ENCODE measurements at places on chromosomes 16 and 17.
A peak's percentile ranks its signal among the peaks of the same experiment; 100 is the strongest.

- DNase-seq, result no peak
Observed at GRCh38 chr17:63071797-63072196, 105.8 kb downstream of the TANC2 start.

DNA sequence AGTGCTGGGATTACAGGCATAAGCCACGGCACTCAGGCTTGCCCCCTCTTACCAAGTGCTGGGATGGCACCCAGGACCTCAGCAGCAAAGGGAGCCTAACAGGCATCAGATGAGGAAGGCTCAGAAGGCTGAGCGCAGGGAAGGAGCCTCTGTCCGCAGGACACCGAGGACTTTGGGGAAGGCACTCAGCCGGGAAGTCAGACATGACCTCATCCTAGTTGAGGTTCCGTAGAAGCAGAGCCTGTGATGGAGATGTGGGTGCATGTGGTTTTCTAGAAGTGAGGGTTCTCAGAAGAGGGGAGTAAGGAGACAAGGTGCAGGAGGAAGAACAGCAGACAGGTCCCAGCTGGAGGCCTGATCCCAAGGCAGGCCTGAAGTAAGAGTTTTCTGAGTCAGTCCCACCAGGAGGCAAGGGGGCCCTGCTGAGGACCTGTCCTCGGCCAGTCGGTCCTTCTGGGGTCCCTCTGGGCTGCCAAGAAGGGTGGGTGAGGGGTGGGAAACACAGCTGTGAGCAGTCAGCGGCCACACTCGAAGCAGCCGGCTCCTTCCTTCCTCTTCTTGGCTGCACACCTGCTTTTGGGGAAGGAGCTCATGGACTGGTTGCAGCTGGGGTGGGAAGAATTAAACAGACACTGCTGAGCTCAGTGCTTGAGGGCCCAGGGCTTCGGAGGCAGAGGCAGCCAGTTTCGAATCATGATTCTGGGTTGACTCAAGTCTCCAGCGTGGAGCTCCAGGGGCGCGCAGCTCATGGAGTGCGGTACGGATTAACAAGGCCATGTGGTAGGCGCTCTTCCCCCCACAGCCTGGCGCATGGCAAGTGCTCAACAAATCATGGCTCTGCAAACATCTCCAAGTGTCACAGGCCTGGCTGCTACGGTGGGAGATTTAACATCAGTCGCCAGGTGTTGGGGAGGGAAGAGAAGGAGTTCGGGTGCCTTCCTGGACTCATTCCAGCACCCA is 38.9 kb upstream of the SNN start:
- no peak for DNase-seq

- no peak for DNase-seq
Observed at GRCh38 chr16:764848-765487, 4.4 kb downstream of the MSLN start.

DNA sequence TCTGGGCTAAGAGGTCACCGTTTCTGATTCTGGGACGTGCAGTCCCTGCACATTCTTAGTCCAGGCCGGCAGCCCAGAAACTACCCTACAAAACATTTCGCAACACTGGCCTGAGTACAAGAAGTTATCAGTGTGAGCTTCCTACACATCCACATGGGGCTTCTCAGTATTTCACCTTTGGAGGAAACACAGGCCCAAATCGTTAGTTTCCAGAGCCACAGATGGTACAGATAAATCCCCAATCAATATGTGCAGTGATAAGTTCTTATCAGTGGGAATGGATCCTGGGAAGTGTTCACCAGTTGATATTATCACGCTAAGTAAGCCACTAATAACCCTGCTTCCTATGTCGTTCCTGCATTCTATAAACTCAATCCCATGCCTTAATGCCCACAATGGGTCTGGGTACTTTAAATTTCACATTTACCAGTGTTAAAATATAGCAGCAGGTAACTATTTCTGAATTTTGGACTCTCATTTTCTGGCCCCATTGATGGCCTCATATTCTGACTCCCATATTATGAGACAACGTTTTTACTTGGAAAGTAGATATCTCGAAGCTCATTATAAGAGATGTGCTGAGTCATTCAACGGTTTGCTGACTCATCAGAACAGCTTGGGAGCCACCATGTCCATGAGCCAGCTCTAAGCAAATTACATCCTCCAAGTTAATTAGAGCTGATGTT is 370.2 kb upstream of the MAF start:
- DNase-seq, result no peak

GRCh38 chr17:21171309-21171922 is 42.5 kb downstream of the TMEM11 start:
- DNase-seq, result no peak

GRCh38 chr17:2336852-2337543 is at the start of gene SGSM2:
SGSM2 (plus strand) TSS chr17:2337501; CDS start chr17:2337689, 188 bp downstream.
- DNase-seq, result peak; percentile 52

DNA sequence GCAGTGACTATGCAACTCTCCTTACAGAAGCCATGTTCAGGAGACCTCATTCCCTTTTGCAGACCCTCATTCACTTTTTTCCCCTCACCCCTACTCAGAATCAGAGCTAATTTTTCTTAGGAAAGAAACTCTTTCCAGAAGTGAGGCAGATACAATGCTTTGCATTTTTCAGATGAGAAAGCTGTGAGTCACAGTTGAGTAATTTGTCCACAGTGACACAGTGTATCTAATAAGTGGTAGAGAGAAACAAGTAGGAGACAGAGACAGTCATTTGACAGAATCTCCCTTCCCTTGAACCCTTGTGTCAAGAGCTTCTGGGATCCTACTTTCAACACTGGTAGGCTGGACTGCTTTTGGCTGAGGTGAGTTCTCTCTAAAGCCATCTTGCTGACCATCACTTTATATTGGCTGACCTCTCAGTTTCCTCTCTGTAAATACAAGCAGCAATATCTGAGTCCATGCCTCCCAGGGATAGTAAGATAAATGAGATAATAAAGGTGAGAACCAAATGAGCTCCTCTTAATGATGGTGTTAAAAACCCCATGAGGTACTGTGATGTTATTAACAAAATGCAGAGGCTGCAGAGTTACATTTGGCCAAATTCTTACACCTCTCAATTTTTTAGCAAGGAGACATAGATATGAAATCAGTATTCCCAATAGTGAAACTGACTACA is 130.8 kb downstream of the CA10 start:
- DNase-seq, result no peak

DNA sequence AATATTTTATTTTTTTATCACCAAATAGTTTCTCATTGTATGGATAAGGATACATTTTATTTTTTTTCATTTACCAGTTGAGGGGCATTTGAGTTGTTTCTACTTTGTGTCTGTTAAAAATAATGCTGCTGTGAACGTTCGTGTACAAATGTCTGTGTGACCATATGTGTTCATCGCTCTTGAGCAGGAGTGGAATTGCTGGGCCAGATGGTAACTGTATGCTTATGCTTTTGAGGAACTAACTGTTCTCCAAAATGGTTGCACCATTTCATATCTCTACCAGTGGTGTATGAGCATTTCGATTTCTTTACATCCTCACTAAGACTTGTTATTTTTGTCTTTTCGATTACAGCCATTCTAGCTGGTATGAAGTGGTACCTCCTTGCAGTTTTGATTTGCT is 212.5 kb upstream of the N4BP1 start:
- no peak for DNase-seq

DNA sequence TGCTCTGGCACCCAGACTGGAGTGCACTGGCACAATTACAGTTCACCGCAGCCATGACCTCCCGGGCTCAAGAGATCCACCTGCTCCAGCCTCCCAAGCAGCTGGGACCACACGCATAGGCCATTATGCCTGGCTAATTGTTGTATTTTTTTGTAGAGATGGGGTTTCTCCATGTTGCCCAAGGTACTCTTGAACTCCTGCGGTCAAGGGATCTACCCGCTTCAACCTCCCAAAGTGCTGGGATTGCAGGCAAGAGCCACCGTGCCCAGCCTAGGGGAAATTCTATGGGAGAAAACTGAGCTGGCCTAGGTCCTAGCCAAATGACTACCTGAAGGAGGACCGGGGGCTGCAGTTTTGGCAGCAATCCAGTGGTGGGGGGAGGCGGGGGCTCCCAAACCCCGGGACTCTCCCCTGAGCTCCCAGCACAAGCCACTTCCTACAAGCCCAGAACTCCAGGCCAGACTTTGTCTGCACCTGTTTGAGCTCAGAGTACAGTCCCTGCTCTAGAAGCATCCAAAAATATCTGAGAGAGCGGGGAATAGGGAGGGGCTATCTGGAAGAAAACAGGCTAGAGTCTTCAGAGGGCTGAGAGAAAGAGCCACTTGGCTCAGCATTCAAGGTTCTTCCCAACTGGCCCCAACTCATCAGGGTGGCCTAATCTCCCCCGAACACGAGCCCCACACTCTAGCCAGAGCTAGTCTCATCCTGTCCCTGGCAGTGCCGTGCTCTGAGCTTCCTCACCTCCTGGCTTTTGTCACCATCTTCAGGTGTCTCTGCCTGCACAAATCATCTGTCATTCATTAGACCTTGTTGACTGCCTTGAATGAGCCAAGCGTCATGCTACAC is 9.1 kb downstream of the SRL start:
- DNase-seq, result no peak

- DNase-seq, result no peak
Observed at GRCh38 chr17:57379895-57380434, 123.6 kb downstream of the MSI2 start.

GRCh38 chr17:71276079-71276478 is 844.7 kb upstream of the SOX9 start:
- no peak for DNase-seq

DNA sequence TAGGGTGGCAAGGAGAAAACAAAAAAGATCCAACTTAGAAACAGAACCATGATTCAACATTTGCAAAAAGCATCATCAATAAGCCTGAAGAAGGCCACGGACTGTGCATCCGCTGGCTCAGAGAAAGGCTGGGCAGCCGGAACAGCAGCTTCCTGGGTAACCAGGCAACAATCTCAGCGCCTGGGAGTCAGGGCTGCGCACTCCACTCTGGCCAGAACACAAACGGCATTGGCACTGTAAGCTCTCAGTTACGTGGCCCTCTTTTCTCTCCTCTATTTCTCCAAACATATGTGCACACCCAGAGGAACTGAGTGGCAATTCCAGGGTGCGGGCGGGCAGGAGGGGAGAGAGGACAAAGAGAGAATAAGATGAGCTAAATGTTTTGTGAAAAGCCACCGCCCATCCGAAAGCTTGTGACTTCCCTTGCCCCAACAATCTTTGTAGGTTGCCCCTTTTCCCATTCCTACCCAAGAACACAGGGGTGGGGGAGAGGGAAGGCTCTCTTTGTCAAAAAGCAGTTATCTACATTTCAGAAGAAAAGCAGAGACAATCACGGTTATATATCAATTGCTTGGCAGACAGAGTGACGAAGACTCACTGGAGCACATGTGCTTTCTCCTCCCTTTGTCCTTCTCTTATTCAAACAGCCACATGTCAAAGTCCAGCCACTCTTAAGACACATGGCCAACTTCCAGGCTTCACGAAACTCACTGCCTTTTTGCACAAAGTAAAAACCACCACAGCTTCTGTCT is 6.6 kb upstream of the GHDC start:
- no peak for DNase-seq

- peak; percentile 34 for DNase-seq
Observed at GRCh38 chr17:41835800-41836549, at the start of gene NT5C3B. NT5C3B (minus strand) TSS chr17:41836232; CDS start chr17:41836193, 39 bp downstream.

GRCh38 chr17:83127431-83128160 is 48.2 kb downstream of the METRNL start:
- DNase-seq, result no peak

- no peak for DNase-seq
Observed at GRCh38 chr16:79605999-79606398, 5.5 kb upstream of the MAF start.

DNA sequence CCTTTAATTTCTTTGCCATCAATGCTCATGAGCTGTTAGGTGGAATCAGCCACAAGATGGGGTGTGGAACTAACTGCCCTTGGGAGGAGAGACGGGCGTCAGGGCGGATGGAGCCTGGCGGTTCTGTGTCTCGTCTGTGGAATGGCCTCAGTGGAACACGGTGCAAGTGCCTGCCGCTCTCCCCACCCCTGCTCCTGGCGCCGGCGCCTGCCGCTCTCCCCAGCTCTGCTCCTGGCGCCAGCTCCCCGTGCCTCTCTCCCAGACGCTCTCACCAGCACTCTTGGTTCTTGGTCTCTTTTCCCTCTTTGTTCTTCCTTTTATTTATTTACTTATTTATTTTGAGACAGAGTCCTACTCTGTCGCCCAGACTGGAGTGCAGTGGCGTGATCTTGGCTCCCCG is 13.2 kb upstream of the RPL13 start:
- DNase-seq, result no peak

DNA sequence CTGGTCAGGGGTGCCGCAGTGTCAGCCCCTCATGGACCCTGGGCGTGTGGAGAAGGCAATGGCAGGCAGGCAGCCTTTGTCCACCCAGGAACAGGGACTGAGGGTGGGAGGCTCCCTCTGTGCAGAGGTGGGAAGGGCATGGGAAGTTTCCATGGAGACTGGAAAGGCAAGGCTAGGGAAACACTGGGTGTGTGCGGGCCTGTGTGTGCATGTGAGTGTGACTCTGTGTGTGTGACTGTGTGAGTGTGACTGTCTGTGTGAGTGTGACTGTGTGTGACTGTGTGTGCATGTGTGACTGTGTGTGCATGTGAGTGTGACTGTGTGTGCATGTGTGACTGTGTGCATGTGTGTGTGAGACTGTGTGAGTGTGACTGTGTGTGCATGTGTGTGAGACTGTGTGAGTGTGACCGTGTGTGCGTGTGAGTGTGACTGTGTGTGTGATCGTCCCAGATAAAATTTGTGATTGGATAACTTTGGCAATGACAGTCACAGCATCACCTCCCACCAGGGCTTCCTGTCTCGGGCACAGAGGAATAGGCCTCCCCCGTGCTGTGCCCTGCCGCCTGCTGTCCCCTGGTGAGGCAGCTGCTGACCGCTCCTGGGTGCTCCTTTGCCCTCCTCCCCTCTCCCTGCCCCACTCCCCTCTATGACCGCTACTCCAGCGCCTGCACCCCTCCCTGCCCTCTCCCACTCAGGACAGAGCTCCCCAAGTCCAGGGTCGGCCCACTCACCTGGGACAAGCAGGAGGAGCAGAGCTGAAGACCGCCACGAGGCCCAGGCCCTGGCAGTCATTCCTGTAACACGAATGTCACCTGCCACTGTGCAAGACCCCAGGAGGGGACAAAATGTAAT is 698 bp downstream of the CD300C start:
- DNase-seq, result no peak

- no peak for DNase-seq
Observed at GRCh38 chr16:85069171-85069570, 41.6 kb downstream of the KIAA0513 start.

DNA sequence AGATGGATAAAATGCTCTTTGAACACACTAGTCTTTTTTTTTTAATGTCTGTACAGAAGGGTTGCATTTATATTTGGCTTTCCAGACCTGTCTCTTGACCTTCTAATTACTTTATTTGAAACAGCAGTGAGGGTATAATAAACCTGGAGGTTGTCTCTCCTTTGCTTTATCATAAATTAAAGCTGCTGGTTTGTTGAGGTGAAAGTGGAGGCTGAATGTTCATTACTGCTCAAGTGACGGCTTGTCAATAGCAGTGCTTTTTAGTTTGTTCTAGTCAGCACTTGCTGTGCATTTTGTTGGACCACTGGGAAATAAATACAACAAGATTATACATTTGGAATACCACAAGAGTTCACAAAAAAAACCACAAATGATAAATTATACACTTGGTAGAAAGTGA is 264.2 kb downstream of the IRX3 start:
- no peak for DNase-seq
